Left renal pelvis (tissue), 4 donors: ENCODE measurements at places on chromosomes 16 and 17.

DNA sequence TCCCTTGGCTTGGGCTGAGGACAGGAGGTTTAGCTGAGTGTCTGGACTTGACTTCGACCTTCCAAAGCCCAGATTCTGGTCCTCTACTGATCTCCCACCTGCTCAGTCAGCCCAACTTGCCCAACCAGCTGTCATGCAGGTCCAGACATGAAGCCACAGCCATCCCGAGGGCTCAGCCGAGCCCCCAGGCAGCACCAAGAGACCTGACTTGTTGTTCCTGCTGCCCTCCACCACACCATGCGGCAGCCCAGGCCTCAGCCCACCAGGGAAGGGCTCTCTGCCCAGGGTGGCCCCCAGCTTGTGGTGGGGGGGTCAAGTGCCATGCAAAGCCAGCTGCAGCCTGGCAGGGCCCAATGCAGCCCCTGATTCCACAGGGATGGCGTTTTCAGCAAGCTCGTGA lies 17.2 kb upstream of the CACNG4 start:
- DNase-seq: no peak

GRCh38 chr17:7406235-7406825 lies 1.3 kb upstream of the NLGN2 start:
- DNase-seq: no peak

DNA sequence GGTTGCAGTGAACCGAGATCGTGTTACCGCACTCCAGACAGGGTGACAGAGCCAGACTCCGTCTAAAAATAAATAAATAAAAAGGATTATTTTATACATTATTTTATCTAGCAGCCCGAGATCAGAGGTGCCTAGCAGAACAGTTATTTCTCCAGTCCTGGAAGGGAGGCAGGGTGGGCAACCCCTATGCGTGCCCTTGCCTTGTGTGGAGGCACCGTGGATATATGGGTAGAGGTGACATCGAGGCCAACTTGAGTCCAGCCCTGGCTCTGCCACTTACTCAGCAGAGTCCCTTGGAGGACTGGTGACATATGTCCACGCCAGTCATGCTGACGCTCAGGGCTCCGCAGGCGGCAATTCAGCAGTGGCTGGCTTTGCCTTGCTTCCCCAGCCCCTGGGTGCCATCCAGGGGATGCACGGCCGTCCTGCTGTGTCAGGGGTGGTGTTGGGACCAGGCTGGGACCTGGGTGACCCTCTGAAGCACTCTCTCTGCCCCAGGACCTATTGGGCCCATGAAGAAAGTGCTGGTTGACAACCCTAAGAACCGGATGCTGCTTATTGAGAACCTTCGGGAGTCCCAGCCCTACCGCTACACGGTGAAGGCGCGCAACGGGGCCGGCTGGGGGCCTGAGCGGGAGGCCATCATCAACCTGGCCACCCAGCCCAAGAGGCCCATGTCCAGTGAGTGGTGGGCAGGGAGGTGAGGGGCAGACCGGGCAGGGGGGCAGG lies 13.2 kb downstream of the GALK1 start:
- DNase-seq: no peak

DNA sequence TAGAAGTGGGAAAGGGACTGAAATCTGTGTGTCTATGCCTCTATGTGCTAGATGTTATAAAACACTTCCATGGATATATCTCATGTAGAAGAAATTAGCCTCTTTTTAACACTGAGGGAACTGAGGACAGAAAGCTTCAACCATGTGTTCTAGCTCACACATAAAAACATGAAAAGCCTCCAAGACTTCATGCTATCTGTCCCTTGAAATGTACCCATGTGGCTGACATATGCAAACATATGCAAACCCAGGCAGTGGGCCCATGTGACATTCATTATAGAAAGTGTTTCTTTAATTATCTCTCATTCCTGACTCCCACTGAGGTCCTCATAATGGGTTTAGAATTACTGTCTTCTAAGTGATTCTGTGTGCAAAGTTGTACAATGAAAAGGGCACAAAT lies 134.7 kb upstream of the MAF start:
- no peak for DNase-seq

DNA sequence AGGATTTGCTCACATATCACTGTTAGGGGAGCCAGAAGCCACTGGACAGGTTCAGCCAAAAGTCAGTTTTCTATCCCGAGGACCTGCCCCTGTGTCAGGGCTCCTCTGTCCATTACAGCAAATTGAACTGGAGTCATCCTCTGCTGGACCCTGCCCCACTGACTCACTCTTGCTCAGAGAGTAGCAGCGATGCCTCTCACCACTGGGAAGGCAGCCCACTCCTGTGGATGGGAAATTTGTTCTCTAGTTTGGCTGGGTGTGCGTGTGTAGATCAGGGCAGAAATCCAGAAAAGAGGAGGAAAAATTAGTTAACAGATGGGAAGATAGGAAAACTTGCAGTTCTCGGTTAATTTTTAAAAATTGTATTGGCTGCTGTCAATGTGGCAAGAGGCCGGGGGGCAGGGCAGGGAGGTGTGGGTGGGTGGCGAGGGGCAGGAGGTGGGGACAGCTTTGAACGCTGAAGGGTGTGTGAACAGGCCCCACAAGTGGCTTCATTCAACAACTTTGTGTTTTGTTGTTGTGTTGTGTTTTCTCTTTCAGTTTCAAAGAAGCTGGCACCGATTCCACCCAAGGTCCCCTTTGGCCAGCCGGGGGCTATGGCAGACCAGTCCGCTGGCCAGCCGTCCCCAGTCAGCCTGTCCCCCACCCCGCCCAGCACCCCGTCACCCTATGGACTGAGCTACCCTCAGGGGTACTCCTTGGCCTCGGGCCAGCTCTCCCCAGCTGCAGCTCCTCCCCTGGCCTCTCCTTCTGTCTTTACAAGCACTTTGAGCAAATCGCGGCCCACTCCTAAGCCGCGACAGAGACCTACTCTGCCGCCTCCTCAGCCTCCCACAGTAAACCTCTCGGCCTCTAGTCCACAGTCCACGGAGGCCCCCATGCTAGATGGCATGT lies 33.6 kb downstream of the ELAC2 start:
- no peak for DNase-seq

GRCh38 chr16:391885-392335 lies 5.1 kb upstream of the NME4 start:
- DNase-seq: no peak

DNA sequence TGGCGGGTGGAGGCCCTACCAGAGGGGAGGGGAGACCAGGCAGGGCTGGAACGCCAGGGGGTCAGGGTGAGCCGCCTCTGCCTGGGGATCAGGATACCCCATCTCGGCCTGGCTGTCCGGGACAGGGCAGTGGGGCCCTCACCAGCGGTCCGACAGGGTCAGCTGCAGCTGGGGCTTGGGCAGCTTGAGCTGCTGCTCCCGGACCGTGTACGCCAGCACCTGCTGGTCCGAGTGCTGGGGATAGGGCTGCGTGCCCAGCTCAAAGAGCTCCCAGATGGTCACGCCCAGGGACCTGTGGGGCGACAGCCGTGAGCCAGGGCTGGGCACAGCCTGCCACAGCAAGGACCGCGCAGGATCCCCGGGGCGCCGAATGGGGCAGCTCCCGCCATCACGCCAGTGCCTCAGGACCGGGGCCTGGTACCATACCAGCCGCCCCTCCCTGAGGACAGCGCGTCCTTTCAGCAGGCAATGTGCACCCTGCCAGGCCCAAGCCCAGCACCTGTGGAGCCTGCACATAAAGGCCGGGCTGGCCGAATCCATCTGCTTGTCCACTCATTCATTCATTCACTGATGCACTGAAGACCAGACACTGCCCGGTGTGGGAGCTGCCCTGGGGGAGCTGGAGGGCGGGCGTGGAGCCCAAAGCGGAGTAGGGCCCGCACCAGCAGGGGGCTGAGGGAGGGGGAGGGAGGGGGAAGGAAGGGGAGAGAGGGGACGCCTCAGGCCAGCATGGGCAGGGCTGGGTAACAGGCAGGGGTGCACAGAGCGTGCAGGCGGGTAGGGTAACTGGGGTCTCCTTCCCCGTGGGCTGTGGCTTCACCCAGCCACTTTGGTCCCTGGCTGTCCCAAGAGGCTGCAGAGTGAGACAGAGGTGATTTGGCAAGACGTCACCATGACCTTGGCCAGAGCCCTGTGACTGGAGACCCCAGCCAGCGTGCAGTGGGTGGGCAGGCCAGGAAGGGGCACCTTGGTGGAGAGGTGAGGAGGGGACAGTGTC lies 42.0 kb upstream of the PVALEF start:
- DNase-seq: no peak

DNA sequence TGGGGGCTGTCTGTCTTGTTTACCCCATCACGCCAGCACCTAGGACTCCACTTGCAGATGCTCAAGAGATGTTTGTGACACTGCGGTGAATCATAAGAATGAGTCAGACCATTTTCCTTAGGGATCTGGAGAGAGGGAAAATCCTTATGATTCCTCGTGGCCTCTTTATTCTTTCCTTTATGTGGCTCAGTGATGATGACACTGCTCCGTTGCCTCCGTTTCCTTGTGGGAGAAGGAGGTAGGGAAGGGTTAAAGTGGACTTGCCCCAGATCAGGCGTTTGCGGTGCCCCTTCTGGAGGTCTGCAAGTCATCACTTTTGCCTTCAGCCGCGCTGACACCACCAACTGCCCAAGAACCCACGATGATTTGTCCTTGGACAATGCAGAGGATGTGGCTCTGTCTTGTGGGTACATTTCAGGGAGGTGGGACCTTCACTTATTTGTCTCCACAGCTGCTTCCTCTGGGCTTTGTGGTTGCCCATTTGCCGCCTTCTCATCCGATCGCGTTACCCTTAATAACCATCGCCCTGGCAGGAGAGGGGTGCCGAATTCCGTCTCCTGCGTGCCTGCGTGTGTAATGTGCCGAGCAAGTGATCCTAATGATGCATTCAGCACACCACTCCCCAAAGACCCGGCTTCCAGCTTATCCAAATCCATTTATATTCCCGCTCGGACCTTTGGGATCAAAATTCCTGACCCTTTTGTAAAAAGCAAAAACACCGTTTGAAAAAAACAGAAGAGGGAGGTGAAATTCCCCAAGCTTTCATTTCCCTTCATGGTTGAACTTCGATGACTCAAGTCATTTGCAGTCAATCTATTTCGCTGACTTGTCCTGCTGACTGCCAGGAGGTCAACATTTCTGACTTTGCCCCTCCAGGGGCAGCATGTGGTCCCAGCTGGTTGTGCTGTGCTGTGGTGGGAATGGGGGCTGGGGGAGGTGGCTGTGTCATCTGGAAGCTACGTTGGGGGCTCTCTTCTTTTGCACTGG lies 87.2 kb upstream of the IRX3 start:
- no peak for DNase-seq

GRCh38 chr17:61139219-61139618 lies 260.4 kb upstream of the TBX2 start:
- no peak for DNase-seq

DNA sequence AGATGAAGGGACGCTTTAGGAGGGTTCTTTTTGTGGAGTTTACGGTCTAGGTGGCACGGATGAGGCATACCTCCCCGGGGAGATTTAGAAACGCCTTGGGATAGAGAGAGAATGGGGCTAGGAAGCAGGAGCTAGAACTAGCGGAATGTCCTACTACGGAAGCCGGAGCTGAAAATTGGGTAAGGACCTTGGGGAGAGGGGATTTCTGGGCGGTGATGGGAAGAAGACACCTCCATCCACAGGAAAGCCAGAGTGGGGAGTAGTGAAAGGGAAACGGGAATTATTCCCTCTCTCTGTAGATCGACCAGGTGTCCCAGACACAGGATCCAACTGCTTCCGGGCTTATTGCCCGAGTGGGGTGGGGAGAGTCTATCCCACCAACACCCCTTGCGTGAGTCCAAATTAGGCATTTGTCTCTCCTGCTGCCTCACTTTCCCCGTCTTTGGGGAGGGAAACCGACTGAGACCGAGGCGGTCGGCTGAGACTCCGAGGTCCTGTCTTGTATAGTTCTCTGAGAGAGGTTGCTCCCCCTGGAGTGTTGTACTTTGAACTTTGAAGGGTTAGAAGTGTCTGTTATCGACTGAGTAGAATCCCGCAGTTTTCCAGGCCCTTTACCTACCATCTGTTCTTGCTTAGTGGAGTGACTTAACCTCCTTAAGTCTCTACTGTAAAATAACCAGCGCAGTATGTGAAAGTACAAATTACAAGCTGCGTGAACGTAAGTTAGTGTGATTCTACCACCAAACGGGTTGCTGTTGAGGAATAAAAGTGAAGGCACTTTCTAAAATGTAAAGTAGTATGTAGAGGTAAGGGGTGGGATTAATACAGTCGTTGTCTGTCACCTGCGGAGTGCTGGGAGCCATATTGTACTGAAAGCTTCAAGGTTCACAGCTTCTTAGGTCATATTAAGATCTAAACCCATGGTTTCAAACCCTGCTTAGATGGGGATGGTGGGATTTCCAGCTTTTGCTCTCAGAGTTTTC lies 1.0 kb downstream of the RSPRY1 start:
- DNase-seq: no peak

DNA sequence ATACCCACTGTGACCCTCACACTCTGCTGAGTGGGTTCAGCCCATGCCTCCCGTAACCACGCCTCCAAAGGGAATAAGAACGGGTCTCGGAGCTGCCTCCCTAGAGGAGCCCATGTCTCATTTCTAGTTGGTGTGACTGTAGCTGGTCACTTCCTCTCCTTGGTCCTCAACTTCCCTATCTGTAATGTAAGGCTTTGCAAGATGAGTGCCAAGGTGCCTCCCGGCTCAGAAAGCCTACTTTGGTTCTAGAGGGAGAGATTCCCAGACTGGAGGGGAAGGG lies 20.8 kb downstream of the C16orf74 start:
- DNase-seq: no peak

DNA sequence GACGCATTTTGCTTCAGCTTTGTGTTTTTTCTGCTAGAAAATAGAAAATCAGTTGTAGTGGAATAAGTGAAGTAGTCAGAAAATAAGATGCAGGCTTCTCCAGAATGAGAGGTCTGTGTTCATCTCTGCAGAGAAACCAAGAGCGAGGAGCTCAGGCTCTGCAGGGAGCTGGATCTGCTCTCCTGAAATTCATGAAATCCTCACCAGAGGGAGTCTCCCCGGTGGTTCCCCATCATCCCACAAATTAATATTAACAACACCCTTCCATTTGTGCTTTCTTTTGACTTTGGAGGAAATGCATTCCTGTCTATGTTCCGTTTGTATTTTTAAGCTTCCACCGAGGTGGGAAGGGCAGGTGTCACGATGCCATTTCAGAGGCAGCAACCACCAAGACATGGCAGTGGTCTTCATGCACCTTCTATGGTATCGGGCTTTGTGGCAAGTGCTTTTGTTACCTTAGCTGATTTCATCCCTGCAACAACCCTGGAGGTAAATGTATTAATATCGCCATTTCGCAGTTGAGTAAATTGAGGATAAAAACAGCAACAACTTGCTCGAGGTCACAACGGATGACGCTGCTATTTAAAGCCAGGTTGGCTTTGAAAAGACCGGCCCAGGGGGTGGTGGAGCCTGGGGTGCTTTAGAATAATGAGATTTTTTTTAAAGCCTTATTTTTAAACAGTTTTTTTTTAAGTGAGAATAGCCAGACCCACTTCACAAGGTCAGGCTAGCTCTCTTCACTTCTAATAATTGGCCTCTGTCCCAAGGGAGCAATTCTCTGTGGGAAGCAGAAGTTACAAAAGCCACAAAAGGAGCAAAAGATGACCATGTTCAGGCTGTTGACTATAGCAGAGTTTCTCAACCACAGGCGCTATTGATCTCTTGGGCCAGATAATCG lies 367.6 kb upstream of the ERCC4 start:
- DNase-seq: no peak
